ENCODE measurements at places on chromosomes 16 and 17.

GRCh38 chr17:17844079-17844478 lies 7.3 kb upstream of the SREBF1 start:
- no peak for DNase-seq

- no peak for DNase-seq
Observed at GRCh38 chr17:78735832-78736525, 46.1 kb downstream of the CYTH1 start.

- no peak for DNase-seq
Observed at GRCh38 chr16:30004811-30005242, 6.0 kb downstream of the DOC2A start.

DNA sequence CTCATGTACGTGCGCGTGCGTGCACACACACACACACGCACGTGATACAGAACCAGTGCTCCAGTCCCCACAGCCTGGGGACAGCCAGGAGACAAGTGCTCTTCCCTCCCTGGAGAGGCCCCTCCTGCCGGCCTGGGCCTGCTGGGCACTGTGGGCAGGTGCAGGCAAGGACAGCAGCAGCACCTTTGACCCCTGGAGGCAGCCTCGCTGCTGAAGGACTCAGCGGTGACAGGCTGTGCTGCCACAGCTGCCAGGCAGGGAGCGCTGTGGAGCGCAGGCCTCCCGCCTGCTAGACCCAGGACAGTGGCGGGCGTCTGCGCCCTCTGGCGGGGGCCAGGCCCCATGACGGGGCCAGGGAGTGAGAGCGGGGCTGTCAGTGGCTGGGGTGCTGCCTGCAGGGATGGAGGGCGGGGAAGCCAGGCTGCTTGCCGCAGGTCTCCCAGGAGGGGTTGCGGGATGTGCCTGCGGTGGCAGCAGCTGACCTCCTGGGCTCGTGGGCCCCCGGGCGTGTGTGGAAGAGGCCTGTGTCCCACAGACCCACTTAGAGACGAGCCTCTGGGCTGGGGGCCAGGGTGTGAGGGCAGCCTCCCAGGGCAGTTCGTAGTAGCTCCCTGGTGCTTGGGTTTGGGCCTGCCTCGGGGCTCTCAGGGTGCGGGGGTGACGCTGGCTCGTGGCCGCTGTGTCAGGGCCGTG lies 63.5 kb upstream of the PVALEF start:
- DNase-seq, result peak; percentile 83

DNA sequence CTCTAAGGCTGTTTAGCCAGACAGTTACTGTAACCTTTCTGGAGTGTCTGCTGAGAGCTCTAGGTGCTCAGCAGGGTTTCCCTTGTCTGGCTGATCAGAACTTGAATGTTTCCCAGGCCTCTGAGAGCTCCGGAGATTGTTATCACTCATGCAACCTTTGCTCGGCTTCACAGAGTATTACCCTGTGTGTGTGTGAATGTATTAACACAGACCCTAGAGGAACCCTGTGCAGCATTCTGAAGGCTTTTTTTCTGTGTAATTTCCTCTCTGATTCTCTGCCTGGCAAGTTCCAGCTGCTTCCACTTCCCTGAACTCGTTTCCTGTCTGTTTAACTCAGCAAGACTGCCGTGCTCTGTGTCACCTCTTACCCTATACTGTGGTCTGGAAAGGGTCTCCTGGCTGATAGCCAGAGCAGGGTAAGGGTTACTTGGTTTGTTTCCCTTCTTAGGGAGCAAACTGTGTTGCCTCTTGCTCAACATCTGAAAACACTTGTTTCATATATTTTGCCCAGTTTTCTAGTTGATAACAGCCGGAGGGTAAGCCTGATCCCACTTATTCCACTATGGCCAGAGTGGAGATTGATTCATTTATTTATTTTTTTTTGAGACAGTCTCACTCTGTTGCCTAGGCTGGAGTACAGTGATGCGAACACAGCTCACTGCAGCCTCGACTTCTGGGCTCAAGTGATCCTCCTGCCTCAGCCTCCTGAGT lies 21.7 kb downstream of the PRMT7 start:
- no peak for DNase-seq

- DNase-seq, result no peak
Observed at GRCh38 chr16:48282636-48283263, 35.4 kb upstream of the ABCC11 start.
